Muscle of back (tissue), 13 donors: ENCODE measurements at places on chromosomes 1 and 21. TPM values are rescaled to one million over a fixed set of nuclear protein-coding genes. Genes with fewer than 3 reads are reported as not detected.

GRCh38 chr1:84720221-84720780, 30.0 kb upstream of the SSX2IP start:
- DNase-seq, result no peak

GRCh38 chr1:183073320-183073719, 50.1 kb downstream of the LAMC1 start:
- no peak for DNase-seq

DNA sequence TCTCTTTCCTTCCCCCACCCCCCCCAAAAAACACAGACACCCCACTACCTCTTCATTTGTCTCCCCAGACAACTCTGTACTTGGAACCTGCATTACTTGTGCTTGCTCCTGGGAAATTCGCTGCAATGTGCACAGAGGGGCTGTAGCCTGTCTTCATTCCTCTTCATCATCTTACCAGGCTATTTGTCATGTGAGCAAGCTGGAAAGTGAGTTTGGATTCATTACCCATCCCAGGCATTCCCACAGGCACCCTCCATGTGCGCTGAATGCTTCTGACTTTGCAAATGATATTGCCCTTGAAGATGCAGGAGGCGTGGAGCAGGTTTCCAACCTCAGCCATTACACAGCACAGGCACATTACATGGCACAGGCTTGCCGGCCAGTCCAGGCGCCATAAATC, 494.9 kb downstream of the KIF26B start:
- no peak for DNase-seq

DNA sequence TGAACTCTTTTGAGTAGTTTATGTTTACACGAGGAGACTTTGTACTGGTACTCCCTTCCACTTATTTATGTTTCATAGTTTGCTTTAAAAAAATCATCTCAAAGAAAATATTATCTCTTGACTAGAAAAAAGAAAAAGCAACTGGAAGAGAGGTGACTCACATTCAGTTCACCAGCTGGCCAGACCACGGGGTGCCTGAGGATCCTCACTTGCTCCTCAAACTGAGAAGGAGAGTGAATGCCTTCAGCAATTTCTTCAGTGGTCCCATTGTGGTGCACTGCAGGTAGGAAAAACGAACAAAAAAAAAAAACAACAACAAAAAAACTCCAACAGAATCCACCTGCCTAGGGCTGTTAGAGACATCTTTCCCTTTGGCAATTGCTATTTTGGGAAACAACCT, 102.9 kb downstream of the PTPRC start:
- DNase-seq, result no peak

DNA sequence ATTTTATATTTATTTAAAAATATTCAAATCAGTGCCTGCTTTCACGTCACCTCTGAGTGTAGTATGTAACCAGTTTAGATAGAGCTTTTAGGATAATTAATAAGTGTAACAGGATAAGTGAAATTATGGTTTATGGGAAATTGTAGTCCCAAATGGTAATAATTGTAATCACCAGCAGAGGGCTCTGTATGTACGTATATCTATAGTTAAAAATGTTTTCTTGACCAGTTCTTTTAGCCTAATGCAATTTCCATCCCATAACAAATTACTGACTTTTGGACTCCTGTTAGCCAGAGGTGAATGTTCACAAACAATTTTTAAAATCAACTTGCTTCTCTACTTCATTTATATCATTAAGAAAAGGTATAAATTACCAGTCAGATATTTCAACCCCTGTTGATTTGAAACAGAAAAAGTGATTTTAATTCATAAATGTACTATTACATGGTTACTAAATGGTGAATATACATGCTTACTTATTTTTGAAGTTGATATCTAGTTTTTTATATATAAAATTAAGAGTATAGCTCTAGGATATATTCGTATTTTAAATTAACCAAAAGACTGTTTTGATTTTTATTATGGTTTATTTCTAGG, 25.3 kb downstream of the SLC30A7 start:
- DNase-seq, result peak; percentile 55

GRCh38 chr21:26120828-26121227, 49.7 kb downstream of the APP start:
- no peak for DNase-seq

DNA sequence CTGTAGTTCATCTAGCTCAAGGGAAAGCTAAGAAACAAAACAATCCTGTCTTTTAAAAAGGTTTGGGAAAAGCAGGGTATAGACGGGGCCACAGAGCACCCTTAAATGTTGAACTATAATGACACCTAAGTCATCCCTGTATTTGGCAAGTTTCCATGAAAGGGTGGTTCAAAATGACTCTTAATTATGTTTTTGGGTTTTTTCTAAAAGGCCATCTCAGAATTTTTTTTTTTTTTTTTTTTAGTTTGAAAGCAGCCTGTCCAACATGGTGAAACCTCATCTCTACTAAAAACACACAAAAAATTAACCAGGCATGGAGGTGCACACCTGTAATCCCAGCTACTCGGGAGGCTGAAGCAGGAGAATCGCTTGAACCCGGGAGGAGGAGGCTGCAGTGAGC, 22.2 kb downstream of the TOMM20 start:
- no peak for DNase-seq

- no peak for DNase-seq
Measured at GRCh38 chr1:31633117-31633516, 11.6 kb downstream of the PEF1 start.

DNA sequence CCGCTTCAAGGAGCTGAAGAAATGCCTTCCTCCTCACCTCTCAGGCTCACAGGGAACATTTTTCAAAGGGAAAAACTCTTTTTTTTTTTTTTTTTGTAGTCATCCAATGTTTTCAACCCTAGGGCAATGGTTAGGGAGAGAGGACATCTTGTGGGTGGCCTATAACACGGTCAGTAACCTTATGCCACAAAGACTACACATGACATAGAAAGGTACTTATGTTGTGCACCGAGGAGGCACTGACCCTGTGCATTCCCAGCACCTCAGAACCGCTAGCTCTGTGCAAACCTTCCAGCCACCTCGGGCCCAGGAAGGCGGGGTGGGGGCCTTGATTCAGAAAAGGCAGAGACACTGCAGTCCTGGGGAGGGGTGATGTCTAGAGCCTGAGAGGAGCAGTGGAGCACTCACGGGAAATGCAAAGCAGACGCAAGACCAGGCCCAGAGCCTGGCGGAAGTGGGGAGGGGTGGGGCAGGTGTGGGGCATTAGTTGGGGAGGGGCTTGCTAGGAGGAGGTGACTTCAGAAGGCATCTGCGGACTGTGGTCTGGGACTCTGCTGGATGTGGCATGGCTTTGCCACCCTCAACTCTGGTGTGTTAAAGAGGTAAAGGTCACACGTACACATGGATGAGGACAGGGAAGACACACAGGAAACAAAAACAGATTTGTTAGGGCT, 68.6 kb downstream of the MDM4 start:
- no peak for DNase-seq

GRCh38 chr1:230175163-230175747, 108.2 kb downstream of the GALNT2 start:
- DNase-seq, result no peak

- no peak for DNase-seq
Measured at GRCh38 chr1:62077821-62078220, 116.8 kb upstream of the L1TD1 start.

Gene CLIC4
- 166 TPM for polyA plus RNA-seq

DNA sequence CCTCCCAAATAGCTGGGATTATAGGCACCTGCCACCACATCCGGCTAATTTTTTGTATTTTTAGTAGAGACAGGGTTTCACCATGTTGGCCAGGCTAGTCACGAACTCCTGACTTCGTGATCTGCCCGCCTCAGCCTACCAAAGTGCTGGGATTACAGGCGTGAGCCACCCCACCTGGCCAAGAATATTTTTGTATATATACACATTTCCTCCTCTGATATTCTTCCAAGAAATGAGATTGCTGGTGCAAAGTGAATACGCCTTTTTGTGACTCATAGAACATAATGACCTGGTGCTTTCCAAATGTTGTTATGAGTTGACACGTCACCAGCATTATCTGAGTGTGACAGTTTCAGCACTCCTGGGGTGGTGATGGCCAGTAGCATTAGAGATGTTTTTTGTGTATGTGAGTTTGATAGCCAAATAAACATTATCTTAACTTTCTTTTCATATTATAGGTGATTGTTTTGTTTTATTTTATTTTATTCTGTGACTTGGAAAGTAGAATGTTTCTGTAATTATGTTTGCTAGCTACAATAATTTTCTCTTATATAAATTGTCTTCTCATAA, 54.9 kb downstream of the KCNK1 start:
- peak; percentile 16 for DNase-seq

DNA sequence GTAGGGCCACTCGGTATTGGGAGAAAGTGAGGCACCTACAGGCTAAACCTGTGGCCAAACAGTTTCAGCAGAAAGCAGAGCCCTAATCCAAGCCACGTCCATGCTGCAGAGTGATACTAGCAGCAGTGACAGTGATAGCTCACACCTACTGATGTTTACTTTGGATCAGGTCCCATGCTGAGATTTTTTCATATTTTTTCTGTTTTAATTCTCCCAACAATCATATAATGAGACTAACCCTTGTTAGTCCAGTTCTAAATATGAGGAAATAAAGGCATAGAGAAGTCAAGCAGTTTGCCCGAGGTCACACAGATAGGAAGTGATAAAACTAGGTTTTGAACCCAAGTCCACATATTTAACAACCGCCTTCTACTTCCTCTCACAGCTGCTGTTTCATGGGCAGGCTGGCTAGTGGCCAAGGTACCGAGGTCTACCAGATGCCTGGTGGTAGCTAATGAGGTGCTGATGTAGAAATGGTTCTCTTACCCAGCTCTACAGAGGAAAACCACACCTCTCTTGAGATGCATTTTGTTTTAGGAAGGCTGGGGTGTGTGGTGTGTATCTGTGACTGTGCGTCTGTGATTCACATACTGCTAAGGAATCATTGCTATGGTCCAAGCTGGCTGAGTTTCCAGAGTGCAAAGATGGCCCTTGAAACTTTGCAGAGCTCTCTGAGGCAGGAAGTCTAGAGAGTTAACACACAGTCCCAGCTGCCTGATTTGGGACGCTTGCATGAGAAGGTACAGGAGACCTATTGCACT, 80.3 kb upstream of the ARTN start:
- DNase-seq, result peak; percentile 63

Gene RGS8
- polyA plus RNA-seq, result 0.11 TPM

Gene PODN
- polyA plus RNA-seq, result 6.6 TPM

DNA sequence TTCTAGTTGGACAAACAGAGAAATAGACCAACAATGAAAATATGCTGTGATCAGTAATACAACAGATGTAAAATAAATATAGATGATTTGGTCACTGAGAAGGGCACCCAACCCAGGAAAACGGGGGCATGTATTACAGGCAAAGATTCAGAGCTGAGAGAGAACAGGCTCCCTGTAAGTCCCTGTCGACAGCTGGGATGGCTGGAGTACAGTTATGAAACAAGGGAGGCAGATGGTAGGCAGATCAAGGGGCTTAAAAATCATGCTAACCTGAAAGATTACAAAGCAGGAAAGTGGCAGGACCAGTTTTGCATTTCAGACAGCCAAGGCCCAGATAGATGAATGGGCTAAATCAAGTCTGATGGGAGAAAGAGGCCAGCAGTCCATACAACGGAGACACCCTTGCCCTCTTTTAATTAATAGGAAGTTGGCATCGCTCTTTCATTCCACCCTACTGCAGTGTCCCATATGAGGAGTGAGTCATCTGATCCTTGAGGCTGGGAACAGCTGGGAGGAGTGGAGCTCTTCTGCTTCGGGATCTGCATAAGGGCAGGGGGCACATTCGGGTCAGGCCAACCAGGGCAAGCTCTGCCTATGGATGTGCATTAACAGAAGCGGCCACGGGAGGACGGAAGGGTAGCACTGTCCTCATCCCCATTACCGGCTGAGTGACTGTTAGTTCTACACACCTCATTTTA, 171.1 kb downstream of the DAB1 start:
- DNase-seq, result no peak

Gene TEKT2
- 0.33 TPM for polyA plus RNA-seq

DNA sequence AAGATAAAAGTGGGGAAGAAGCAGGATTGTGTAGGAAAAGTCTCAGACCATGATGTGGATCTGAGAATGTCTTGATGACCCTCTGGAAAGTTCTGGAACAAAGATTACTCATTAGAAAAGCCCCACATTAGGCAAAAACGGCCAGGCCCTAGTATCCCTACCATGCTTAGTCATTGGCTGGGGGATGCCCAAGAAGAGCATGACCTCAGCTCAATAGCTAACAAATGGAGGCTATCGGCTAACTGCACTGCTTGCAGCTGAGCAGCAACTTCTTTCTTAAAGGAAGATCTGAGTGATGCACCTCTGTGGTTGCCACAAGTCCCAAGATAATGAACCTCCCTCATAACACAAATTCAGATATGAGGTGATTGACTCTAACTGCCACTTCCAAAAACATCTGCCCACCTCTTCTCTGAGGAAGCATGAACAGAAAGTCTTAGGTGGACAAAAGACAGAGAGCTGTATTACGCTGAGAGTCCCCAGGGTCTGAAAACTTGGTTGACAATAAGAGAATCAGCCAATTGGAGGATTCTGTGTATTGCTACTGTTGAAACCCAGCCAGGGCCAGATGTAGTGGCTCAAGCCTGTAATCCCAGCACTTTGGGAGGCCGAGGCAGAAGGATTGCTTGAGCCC, 64.6 kb upstream of the AK4 start:
- no peak for DNase-seq

DNA sequence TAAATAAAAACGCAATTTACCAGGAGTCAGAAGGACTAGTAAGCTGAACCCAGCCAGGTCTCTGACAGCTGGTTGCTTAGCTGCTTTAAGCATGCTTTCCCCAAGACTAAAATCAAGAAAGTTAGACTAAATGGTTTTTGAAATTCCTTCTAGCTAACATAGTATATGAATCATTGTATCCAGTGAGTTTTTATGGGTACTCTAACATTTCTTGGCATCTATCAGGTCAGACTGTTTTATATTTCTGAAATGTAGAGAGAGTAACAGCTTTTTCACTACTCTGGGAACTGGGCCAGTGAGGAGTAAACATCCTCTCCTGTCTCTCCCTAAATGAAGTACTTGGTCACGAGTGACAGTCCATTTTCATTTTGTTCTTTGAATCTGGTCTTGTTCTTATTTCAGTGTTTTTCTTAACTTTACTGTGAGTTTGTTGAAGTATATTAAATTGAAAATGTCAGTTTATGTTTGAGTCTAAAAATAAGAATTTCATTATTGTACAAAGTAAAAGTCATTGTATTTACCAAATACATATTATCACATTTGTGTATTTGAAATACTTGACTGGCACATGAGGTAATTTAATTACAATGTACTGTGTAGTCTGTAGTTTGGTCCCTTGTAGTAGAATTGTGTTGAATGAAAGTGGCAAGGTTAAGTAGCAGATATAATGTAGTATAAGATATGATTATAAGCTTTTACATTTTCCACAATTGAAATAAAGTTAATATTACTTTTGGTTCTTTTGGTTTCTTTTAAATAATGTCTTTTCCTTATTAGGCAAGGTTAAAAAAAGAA, 47.6 kb downstream of the PKN2 start:
- DNase-seq, result peak; percentile 87

Gene CFH
- 84.9 TPM for polyA plus RNA-seq
